NCI-H2029 treated with DMSO at 0.1 percent for 48 hours (cell line): ENCODE measurements at places on chromosomes 1 and 21.

GRCh38 chr1:232307296-232308017, 322.5 kb downstream of the SIPA1L2 start:
- DNase-seq: no peak

- DNase-seq: no peak
Measured at GRCh38 chr1:112872551-112872962, 83.4 kb downstream of the SLC16A1 start.

DNA sequence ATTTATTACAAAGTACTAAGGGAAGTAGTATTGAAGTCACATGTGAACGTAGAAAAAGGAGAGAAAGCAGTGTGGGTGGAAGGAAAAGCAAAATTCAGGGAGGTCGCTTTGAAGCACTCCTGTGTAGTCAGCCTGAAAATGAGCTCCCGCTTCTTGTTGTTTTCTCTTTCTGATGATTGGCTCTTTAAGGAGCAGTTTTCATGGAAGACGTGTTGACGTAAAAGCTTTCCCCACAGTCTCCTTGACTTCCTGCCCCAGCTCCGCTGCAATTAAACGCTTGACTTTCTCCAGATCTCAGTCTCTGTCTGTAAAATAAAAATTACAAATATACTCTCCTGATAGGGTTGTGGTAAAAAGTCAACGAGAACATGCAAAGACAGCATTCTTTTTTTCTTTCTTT, 661.5 kb upstream of the ZP4 start:
- DNase-seq: no peak

DNA sequence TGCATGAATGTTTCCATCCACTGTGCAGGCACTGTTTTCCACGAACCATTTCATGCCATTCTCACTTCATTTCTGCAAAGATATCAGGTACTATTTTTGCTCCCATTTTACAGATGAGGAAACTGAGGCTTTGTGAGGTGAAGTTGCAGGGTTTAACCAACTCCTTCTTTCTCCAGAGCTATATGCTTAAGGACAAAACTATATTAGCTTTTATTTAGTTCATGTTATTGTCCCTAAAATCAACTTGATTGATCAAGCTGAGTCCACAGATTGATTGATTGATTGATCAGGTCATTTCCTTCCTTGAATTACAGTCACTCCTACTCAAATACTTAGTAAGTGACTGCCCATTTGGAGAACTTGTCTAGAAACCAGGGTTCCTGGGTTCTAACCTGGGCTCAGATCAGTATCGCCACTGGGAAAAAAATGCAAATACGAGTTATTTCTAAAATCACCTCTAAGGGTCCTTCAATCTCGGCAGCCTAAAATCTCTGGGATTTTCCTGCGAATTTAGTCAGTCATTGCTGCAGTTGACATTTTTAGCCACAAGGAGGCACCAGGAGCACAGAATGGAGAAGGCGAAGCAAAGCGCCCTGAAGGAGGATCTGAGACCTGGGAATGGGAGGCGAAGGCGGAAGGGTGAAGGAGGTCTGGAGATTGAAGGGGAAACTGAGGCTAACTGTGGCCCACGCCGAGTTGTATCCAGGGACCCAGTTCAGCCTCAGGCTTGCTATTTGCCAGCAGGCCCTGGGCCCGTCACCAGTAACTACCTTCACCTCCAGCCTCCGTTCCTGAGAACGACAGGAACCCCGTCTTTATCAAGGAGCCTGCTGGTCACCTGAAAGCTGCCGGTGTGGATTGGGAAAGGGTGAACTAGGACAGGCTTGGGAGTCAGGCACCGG, 14.3 kb upstream of the MUL1 start:
- peak; percentile 23 for DNase-seq

DNA sequence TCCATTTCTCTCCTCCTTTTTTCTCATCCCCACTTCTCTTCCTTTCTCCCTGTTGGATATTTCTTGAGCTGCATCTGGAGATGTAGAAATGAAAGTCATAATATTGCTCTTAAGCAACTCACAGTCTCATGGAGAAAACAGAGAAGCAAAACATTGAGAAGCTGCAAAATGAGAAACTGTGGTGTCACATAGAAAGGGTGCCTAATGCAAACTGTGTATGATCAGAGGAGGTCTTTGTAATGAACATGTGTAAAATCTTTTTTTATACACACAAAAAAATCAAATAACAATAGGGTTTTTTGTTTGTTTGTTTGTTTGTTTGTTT, 11.8 kb upstream of the SLAMF7 start:
- no peak for DNase-seq
